ENCODE measurements at places on chromosomes 7 and 10.

- no peak for DNase-seq
Observed at GRCh38 chr10:11023009-11023953, 5.6 kb downstream of the CELF2 start.

- no peak for DNase-seq
Observed at GRCh38 chr7:43240565-43240964, 128.1 kb downstream of the HECW1 start.

- DNase-seq: no peak
Observed at GRCh38 chr7:129279757-129280156, 54.9 kb downstream of the AHCYL2 start.

GRCh38 chr7:41130561-41131236 lies 572.2 kb downstream of the INHBA start:
- no peak for DNase-seq

- DNase-seq: no peak
Observed at GRCh38 chr7:28290496-28290895, 109.9 kb upstream of the JAZF1 start.

DNA sequence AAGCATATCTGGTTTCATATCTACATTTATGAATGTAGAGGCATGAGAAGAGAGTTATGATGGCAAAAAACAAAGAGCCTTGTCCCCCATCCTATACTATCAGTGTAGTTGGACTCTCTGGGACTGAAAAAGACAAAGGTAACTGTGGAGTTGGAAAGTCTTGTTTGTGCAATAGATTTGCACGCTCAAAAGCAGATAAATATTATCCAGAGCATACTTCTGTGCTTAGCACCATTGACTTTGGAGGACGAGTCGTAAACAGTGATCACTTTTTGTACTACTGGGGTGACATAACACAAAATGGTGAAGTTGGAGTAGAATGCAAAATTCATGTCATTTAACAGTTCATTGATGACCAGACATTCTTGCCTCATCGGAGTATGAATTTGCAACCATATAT lies 85.2 kb upstream of the EGFR start:
- DNase-seq: no peak

DNA sequence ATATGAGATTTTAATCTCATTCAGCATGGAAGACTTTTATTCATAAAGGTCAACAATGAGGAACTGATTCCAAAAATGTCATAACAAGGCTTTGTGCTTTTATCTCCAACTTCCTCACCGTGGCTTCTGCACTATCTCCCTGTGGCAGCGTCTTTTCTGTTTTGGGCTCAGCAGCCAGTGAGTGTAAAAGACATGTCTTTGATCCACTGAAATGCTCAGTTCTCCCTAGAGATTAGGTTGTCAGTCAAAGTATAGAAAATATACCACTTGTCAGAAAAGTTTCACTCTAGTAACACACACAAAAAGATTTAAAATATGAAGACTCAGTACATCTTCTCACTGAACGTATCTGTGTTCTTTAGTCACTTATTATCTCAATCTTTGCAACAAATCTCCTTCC lies 901.8 kb upstream of the ZWINT start:
- DNase-seq: no peak
